NCI-H526 (cell line): ENCODE measurements at places on chromosomes 6 and 20.

DNA sequence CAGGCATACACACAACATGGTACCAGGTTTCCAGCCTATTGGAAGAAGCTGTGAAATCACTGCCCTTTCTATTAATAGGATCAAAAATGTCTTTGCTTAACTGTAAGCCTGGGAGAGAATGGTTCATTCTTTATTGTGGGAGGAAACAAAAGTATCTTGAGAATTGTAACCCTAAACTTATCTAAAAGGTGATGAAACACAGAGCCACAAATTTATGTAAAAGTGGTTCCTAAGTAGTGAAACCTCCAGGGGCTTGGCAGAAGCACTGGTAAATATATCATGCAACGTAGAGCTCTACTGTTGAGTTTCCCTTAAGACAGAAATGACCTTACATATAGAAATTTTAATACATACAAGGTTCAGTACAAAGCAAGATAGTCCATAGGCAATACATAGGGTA is 17.2 kb upstream of the NOX3 start:
- no peak for DNase-seq

DNA sequence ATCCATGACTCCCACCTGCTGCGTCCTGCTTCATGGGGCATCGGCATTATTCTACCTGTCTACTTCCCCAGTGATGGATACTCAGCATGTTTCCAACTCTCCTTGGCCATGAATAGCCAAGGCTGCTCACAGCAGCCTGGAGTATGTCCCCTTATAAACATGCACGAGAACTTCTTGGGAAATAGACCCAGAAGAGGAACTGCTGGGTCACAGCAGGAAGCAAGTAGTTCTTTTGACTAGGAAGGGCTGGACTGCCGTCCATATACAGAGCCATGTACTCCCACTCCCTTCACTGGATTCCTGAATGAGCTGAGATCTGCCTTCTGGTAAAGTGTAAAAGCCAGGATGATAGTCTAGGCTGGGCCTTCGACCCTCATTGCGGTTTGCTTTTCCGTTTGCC is 106.3 kb upstream of the KCNK16 start:
- DNase-seq = no peak

GRCh38 chr6:7078856-7079255 is 28.9 kb upstream of the RREB1 start:
- DNase-seq = no peak

DNA sequence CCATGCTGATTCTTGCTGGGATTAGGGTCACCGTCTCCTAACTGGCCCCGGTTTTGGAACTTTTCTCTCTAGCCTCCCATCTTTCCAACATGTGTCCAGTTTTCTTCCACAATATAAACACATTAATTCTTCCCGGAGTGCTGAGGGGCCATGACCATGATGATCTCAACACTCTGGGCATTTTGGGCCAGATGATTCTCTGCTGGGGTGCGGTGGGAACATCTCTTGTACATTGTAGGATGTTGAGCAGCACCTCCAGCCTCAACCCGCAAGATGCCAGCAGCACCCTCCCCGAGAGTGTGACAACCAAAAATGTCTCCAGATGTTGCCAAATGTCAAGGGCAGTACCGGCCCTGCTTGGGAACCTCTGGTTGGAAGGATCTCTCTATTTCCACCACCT is 164.8 kb downstream of the TFAP2C start:
- no peak for DNase-seq

GRCh38 chr6:149224399-149224798 is 93.1 kb upstream of the TAB2 start:
- DNase-seq = no peak

- no peak for DNase-seq
These were observed 2.7 kb upstream of the ZFAND3 start for GRCh38 chr6:37816599-37817375.

DNA sequence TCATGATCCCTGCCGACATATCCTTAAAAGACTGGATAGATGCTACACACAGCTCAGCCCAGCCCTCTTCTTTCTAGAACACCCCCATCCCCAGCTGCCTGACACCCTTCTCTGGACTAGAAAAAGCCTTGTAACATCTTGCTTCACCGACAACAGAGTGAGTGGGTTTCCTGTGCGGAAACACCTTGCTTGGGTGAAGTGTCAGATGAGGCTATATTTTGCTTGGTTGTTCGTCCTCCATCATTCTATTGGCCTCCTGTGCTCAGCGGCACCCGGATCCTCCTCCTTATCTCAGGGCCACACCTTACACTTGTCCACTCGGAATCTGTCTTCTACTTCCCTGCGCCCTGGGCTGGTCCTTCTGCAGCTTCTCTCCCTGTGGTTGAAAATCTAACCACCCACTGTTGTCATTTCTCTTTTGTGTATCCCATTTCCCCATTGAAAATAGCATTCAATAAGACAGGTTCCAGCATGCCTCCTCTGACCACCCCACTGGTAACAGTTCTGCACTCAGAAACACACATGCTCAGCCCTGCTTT is 101.3 kb upstream of the MLN start:
- DNase-seq = no peak

GRCh38 chr6:94357381-94357980 is 938.1 kb upstream of the EPHA7 start:
- DNase-seq = no peak

DNA sequence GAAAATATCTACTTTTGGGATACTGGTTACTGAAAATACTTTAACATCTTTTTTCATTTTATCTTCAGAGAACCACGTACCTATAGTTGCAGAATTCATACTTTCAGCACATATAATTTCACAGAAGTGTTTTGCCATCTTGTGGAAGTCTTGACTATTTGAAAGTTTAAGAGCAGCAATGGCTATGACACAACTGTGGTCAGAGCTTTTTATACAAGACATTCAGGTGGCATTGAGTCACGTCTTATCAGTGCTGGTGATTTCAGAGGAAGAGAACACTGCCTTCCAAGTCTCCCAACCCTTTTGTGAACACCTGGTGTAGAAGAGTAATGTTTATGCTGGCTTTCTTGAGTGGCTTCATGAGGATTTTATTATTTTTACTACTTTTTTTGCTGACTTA is 171.6 kb downstream of the ARID1B start:
- no peak for DNase-seq

DNA sequence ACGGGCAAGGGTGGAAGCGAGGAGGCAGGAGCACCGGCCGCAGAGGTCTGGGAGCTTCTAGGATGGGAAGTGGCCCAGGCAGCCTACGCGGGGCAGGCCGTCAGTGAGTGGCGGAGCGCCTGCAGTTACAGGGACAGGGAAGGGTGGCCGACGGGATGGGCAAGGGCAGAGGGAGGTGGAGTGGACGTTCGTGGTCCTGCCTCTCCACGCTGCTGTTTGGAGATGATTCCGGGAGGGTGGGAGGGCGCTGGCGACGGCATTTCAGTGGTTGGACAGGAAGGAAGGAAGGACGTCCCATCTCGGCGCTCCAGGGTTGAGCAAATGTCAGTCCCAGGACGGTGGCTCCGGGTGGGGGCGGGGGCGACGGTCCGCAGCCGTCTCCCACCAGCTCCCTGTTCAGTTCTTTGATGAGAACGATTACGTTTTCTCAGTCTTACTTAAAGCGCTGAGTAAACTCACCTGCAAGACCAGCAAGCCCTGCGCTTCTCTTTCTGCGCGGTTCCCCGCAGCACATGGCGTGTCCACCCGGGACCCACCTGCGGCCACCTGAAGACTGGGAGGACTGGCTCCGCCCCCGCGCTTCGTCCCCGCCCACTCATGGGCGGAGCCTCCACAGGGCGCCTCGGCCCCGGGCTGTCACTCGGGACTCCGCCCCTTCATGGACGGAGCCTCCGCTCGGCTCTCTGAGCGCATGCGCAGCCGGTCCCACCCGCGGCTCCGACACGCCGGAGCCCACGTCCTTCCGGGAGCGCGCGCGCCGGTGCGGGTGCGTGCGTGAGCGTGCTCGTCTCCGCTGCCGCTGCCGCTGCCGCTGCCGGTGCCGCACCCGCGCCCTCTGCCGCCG is at the start of gene DNAJC5:
Gene DNAJC5 (plus strand): TSS at position 769 of the 844 bp plus-strand sequence. CDS start 33,220 bp downstream, outside the sequence.
- DNase-seq = peak; percentile 98

DNA sequence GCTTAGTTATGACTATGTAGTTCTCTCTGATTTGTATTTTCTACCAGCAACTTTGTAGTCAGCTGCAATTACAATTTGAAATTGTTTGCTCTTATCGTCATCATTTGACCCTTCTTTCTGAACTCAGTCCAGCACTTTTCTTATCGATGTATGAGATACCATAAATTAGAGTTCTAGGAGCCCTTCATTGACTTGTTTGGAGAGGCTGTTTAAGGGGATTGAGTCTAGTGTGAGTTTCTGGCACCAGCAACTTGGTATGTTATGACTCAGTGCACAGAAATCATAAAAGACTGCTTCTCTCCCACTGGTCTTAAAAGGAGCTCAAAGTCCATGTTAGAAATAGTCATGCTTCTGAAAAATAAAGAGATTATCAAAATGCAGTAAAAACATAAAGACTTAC is 190.3 kb downstream of the TENT5A start:
- DNase-seq = no peak

- DNase-seq = peak; percentile 71
These were observed 927 bp downstream of the IL20RA start for GRCh38 chr6:137043710-137044365.

DNA sequence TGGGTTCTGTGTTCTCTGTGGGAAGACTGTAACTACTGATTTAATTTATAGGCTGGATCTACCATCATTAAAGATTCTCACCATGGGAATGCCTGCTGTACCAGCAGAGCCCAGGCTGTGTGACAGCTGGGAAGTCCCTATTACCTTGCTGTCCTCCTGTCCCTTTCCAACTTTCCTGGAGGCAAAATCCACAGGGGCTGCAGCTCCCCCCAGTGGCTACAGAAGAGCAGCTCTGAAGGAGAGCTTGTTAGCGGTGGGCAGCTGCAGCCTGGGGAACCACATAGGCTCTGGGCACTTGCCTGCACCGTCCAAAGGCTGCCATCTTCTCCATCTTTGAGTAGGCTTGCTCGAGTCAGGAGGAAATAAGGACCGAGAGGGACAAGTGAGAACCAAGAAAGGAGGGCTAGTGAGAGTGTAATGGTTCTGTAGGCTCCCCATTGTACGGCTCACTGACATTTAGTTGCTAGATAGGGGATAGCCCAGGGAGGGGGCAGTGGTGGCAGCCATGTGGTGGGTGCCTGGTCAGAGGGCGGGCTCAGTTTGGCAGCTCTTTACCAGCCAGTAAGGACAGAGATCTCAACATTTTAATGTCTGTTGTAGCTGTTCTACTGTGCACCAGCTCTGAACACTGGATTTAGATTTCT is 155.1 kb upstream of the MLIP start:
- DNase-seq = peak; percentile 80

GRCh38 chr6:80338201-80338836 is 231.8 kb downstream of the BCKDHB start:
- no peak for DNase-seq

DNA sequence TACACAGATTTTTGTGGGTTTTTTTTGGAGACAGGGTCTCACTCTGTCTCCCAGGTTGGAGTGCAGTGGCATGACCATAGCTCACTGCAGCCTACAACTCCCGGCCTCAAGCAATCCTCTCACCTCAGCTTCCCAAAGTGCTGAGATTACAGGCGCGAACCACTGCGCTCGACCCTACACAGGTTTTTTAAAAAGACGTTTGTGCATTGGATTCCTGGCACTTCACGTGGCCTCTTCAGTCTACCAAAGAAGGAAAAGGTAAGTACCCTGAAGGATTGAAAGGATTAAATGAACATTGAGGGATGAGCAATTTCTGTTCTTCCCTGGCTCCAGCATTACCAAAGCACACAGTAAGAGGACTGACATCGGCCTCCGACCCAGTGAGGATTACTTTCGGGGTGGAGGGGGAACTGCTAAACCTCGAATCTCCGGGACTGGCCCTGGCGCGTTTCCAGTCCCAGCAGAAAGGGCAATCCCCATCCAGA is 556 bp upstream of the YWHAB start:
- DNase-seq = no peak

GRCh38 chr20:35166242-35166830 is 5.5 kb upstream of the PROCR start:
- no peak for DNase-seq
